Stimulated activated CD4-positive, alpha-beta T cell treated with anti-CD3 and anti-CD28 coated beads, Interleukin-1b, Interleukin-23, amount 100 ng/mL, for 24 hours (primary cell): ENCODE measurements at places on chromosomes 2 and 18.

GRCh38 chr2:10495311-10495987, 47.3 kb upstream of the ODC1 start:
- no peak for DNase-seq

DNA sequence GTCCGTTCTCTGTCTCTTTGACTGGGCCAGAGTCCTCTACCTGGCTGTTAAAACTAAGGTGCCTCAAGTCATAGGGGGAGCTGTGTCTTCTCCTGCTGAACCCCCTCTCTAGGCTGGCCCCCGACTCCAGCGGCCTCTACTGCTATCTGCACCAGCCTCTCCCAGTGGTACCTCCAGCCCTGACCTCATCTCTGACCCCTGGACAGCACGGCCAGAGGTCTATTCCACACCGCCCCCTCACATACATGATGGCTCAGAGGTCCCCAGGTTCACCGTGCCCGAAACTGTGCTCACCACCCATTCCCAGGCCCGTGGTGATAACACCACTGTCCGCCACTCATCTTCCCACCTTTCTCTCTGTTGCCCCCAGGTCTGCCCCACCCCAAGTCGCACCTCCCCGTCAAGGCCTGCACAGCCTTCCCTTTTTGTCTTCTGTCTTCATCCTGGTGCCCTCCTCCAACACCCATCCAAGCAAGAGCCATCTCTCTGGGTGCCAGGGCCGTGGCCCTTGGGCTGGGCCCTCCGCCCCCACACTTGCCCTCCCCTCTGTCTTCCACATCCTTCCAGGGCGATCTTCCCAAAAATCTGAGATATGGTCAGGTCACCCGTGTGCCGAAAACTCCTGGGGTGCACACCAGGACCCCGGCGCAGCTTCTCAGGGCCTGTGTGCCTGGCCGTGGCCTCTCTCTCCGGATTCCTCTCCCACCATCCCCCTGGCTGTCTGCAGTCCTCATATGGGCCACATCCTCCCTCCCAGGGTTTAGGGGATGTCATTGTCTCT, 134.4 kb upstream of the ID2 start:
- DNase-seq, result no peak

GRCh38 chr2:60515721-60516226, 37.7 kb downstream of the BCL11A start:
- DNase-seq, result no peak

GRCh38 chr2:75666911-75667310, 20.3 kb downstream of the MRPL19 start:
- no peak for DNase-seq

DNA sequence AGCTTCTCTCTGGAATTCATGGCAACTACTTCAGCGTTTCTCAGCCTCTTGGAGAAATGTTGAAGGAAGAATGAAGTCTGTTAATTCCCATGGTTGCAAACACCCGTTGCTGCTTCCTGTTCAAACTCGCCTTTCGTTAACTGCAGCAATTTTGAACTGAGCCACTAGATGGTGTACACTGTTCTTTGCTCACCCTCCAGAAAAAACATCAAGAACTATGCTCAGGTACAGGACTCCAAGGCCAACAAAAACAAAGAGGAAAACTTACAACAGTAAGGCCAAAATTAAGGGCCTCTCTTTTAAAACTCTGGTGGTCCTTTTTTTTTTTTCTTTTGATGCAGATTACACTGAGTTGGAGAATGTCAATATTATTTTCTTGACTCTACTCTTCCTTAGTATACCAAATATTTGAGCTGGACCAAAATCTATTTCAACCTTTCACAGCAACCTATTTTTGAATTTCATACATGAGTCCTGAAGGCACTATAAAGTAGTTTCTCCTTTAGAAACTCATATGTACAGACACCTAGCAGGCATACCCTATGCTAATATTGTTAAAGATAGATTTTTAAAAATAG, 58.2 kb downstream of the KLHL14 start:
- no peak for DNase-seq

- DNase-seq, result no peak
Measured at GRCh38 chr2:121617042-121617599, 32.1 kb downstream of the CLASP1 start.

DNA sequence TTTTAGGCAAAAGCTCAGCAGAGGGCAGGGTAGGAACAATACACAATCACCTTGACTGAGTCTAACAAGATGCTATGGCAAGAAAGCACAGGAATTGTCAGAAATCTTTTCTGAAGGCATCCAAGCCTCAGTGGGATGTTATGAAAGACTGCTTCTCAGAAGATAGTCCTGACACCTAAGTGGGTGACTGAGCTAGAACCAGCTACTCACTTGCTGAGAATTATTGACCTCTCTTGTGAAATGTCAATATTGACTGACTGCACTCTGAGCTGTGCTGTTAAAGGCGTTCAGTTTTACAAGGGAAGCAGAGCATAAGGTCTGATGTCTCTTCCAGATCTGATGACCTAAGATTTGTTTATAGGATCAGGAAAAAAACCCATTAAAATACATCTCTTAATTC, 46.1 kb downstream of the TACR1 start:
- no peak for DNase-seq

- DNase-seq, result no peak
Measured at GRCh38 chr2:222298001-222298310, 842 bp downstream of the PAX3 start.

DNA sequence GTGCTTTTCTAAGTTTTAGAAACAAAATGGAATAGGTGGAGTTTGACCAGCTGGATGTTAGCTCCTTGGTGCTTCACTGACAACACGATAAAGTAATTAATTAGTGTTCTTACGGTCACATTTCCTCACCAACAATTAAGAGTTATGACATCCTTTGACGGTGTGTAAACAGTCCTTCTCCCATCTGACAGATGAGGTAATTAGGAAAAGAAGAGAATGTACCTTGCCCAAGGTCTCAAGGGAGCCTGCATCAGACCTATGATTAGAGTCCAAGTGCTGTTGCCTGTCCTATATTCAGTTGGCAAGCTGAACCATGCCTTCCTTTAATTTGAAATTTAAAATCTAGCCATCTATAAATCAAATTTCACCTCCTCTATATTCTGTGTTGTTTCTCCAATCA, 48.3 kb upstream of the STK17B start:
- DNase-seq, result no peak

GRCh38 chr2:257429-257828, 6.4 kb downstream of the SH3YL1 start:
- DNase-seq, result no peak

DNA sequence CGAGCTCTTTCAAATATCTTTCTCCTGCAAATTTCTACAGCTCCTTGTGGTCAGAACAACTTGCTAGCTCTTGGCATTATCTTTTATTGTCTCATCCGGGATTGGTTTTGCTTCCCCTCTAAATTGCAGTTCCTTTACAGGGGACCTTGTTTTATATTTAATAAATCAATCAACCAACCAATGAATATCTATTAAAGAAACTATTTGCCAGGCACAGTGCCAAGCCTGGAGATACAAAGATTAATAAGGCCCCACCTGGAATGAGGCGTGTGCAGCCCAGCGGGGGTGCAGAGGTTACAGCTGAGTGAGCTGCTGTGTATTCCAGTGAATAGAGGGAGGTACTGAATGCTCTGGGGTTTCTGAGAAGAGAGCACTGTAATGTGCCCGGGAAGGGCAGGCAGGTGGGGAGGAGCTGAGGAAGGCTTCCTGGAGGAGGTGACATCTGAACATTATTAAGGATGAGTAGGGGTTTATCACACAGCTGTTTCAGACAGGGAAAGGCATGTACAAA, 51.8 kb downstream of the LIPG start:
- no peak for DNase-seq

- no peak for DNase-seq
Measured at GRCh38 chr2:11687736-11688135, 17.7 kb upstream of the NTSR2 start.

DNA sequence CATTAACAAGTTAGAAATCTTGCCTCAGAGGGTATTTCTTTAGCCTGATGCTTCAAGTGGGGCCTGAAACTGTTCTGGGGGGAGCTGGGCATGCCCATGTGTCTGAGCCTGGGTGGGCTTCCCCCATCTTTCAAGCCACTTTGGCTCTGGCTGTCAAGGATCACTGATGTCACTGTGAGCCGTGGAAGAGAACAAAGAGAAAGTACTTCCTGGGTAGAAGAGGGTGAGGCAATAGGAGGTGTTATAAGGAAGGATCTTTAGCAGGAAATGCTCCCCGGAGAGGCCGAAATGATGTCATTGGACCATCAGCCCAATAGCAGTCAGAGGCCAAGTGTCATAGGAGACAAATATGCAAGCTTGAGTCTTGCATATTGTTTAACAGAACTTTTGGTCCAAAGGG, 228.4 kb upstream of the MEX3C start:
- no peak for DNase-seq

DNA sequence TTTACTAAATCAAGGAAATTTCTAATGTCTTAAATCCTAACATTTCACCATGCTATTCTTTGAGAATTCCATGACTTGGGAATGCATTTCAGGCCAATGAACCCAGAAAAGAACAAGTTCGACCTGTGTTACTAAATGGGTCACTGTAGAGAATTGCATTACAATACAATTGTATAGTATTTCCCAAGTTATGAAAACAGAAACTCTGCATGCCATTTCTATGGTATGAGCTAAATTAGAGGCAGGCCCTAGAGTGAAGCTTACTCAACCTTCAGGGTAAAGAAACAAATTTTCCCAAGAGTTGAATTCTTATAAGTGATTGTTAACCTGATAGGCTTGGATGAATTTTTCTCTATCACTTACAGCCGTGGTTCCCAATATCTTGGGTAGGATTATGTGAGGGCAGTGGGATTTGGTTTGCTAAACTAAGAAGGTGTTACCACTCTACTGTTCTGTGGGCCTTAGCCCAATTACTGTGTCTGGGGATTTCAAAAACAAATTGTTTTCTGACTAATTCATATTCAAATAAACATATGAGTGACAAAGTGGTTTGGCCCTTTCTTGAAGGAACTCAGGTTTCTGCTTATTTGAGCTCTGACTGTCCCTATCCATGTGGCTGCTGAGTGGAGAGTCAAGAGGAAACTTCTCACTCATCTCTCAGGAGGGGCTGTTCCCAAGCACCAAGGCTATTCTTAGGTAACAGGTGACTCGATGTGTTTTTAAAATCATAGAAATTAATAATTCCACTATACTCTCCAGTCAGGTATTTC, 11.2 kb upstream of the SERPINB7 start:
- no peak for DNase-seq

DNA sequence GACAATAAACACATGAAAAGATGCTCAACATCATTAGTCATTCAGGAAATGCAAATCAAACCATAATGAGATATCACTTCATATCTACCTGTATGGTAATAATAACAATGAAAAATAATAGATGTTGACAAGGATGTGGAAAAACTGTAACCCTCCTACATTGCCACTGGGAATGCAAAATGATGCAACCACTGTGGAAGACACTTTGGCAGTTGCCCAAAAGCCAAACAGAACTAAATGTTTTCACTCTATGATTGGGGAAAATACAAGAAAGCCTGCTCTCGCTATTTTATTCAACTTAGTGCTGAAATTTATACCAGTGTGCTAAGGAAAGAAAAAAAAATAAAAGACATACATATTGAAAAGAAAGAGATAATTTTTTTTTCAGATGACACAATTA, 934.5 kb downstream of the CNTNAP5 start:
- DNase-seq, result no peak

DNA sequence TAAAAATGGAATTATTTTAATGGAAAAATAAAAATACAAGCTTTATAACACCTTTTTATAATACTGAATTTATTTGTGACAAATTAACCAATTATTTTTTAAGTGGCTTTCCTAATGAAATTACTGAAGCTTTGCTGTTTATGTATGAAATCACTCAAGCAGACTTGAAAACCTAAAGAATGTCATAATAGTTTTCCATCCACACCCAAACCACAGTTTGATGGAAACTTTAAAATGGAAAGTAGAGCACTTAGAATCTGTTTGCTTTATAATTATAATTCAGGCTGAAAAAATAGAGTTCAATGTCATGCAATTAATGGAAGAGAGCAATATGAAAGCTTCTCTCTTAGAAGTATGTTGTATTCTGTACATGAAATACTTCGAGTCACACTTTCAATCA, 31.6 kb upstream of the WDR75 start:
- no peak for DNase-seq

GRCh38 chr18:48817021-48817461, 133.7 kb downstream of the SMAD7 start:
- no peak for DNase-seq

- no peak for DNase-seq
Measured at GRCh38 chr2:127256381-127256780, 36.3 kb upstream of the CYP27C1 start.

- DNase-seq, result no peak
Measured at GRCh38 chr18:79871026-79871390, 73.3 kb downstream of the KCNG2 start.

GRCh38 chr2:67733517-67733916, 329.3 kb downstream of the C1D start:
- DNase-seq, result no peak

DNA sequence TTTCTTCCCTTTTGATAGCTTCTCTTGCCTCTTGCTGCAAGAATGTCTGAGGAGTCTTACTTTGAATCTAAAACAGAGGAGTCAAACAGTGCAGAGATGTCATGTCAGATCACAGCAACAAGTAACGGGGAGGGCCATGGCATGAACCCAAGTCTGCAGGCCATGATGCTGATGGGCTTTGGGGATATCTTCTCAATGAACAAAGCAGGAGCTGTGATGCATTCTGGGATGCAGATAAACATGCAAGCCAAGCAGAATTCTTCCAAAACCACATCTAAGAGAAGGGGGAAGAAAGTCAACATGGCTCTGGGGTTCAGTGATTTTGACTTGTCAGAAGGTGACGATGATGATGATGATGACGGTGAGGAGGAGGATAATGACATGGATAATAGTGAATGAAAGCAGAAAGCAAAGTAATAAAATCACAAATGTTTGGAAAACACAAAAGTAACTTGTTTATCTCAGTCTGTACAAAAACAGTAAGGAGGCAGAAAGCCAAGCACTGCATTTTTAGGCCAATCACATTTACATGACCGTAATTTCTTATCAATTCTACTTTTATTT, 133.5 kb upstream of the CDCA7 start:
- DNase-seq, result no peak

DNA sequence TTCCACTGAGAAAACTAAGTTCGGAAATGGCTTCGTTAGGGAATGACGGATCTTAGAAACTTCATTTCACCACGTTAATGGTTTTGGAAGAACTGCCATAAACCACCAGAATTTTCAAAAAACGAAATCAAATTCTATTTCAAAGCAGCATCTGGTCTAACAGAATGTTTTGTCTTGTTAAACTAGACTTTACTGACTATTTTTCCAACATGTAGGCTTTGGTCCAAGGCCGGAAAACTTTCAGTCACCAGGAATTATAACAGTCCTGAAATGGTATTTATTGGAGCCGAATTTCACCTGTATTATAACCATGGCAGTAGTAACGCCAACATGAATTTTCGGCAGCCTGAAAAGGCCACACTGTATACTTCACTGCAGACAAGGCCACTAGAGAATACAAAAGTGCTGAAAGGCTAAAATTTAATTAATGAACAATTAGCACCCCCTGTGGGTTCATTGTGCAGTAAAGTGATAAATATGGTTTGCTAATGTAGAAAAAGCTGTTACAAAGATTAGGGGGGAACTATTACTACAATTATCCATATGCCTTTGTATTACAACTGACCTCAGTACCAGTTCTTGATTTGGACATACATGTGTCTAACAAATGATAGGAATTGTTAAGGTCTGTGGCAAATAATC, 116.4 kb downstream of the ZNF521 start:
- no peak for DNase-seq

- DNase-seq, result no peak
Measured at GRCh38 chr2:37142546-37142945, 14.2 kb downstream of the EIF2AK2 start.
